ENCODE measurements at places on chromosomes 12 and 14.

DNA sequence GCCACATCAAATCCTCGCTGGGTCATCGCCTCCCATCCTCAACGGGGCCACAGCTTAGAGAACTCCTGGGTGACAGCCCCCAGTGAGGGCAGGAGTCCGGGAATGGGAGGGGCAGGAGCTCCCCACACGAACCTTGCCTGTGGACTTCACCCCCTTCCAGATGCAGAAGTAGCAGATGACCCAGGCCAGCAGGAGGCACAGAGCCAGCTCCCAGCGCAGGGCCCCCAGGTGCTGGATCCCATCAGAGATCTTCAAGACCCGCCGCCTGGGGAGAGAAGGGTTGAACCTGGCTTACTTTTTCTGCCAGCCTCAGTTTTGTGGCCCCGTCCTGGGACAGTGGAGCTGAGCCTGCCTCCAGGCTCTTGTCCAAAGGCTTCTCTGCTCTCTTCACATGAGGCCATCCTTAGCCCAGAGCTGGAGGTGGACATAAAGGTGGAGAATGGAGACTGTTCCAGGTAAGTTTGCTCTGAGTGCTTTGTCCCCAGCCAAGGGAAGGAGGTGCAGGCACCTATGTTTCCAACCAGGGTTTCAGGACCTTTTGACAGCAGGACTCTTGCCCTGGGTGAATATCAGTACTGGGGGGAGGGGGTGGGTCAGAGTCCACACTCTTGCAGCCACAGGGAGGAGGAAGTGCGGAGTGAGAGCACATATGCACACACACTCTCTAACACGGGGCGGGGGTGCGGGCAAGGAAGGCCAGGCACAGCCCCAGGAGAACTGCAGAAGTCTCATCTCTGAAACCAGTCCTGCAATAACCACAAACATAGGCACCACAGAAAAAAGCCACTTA lies 23.3 kb upstream of the SLC6A12 start:
- no peak for DNase-seq

- no peak for DNase-seq
Observed at GRCh38 chr14:94175011-94175745, 1.1 kb downstream of the PPP4R4 start.

- no peak for DNase-seq
Observed at GRCh38 chr12:25689996-25690501, 137.0 kb upstream of the LMNTD1 start.

- DNase-seq = peak; percentile 29
Observed at GRCh38 chr14:65478596-65478995, 66.1 kb downstream of the FUT8 start.

- no peak for DNase-seq
Observed at GRCh38 chr14:101301011-101301410, 260.3 kb upstream of the DIO3 start.

- no peak for DNase-seq
Observed at GRCh38 chr12:132478845-132479244, 11.1 kb upstream of the FBRSL1 start.

- DNase-seq = no peak
Observed at GRCh38 chr12:57491393-57492280, 3.8 kb downstream of the MARS1 start.

GRCh38 chr12:15794196-15794595 lies 5.0 kb upstream of the EPS8 start:
- DNase-seq = no peak

GRCh38 chr12:12877781-12878455 lies 13.4 kb upstream of the GPRC5A start:
- DNase-seq = no peak

- no peak for DNase-seq
Observed at GRCh38 chr14:102819176-102819628, 42.0 kb downstream of the TRAF3 start.

- no peak for DNase-seq
Observed at GRCh38 chr12:14327711-14328110, 37.8 kb upstream of the ATF7IP start.

- DNase-seq = no peak
Observed at GRCh38 chr12:75585330-75585729, 73.9 kb upstream of the KRR1 start.

- no peak for DNase-seq
Observed at GRCh38 chr12:54861927-54862326, 7.6 kb downstream of the MUCL1 start.

DNA sequence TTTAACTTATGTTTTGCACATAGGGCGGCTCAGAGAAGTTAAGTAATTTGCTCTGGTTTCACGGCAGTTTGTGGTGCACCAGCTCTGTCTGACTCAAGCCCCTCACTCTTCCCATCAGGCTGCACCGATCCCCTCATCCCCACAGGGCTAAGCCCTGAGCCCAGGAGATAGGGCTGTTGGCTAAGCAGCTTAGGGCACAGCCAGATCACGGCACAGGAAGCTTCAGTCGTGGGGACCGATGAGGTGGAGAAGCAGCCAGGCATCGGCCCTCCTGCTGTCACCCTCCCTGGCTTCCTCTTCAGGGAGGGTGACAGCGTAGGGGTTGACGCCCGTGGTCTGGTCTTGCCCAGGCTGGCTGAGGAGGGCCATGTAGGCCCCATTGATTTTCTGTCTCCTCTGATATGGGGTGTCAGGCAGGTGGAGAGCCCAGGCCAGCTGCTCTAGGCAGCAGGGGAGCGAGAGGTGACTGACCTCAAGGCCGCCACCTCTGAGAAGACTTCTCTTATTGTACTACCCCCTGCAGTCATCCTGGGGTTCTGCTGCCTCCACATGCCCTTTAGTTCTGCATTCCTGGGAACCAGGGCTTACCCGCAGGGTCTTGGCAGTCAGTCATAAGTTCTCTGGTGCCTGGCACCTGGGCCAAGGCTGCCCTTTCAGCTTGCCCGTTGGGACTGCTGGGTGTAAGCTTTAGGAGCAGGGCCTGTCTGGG lies 166.4 kb downstream of the TSPAN9 start:
- no peak for DNase-seq

GRCh38 chr12:639988-640387 lies 23.3 kb downstream of the NINJ2 start:
- no peak for DNase-seq
